Chondrocyte (in vitro differentiated cells): ENCODE measurements at places on chromosomes 16 and 17. TPM values are rescaled to one million over a fixed set of nuclear protein-coding genes. Genes with fewer than 3 reads are reported as not detected.
A peak's percentile ranks its signal among the peaks of the same experiment; 100 is the strongest.

CDH11 gene
- 936 to 1,062 TPM (median 970 TPM) in 3 replicates for total RNA-seq

DCTPP1 gene
- 25.5 to 33.8 TPM (median 26.4 TPM) in 3 replicates for total RNA-seq

SCIMP gene
- not detected in 3 replicates for total RNA-seq

CHST4 gene
- total RNA-seq = not detected in 3 replicates

CD300H gene
- total RNA-seq = not detected in 3 replicates

CLDN9 gene
- total RNA-seq = not detected in 3 replicates

TMEM235 gene
- total RNA-seq = not detected in 3 replicates

EFCAB5 gene
- 0.23 to 0.63 TPM (median 0.37 TPM) in 3 replicates for total RNA-seq

CDYL2 gene
- 2.2 to 4.1 TPM (median 3.0 TPM) in 3 replicates for total RNA-seq

KRT20 gene
- total RNA-seq = not detected in 3 replicates

CACNB1 gene
- total RNA-seq = 22.6 to 25.5 TPM (median 24.1 TPM) in 3 replicates

- DNase-seq = no peak
Measured at GRCh38 chr16:88526906-88527185, 43.4 kb upstream of the ZC3H18 start.

DNA sequence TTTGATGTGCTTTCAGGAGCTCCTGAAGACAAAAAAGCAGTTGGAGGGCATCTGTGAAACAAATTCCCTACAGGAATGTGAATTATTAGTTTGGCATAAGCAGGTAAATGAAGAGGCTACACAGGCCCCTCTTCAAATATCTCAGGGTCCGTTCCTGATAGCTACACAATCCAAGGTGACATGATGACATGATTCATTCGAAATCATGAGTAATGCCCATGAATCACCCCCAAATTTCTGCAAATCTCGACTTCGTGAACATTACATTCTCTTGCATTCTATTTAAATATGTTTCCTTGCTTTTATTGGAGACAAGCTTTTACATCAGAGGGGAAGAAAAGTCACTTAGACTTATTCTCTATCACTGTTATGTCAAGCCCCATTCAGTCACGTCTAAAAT lies 22.3 kb downstream of the GAN start:
- no peak for DNase-seq

DNA sequence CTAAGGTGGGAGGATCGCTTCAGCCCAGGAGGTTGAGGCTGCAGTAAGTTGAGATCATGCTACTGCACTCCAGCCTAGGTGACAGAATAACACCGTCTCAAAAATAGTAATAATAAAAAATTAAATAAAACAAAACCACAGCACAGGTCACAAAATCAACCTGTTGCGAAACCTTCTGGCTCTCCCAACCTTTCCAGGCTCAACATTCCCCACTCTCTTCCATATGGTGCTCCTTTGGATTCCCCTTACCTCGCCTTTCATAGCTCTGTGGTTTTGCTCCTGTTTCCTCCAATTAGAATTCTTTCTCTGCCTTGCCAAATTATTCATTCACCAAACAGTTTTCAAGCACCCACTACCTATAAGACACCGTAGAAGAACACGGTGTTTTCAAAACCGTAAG lies 4.7 kb downstream of the ZDHHC7 start:
- no peak for DNase-seq

DNA sequence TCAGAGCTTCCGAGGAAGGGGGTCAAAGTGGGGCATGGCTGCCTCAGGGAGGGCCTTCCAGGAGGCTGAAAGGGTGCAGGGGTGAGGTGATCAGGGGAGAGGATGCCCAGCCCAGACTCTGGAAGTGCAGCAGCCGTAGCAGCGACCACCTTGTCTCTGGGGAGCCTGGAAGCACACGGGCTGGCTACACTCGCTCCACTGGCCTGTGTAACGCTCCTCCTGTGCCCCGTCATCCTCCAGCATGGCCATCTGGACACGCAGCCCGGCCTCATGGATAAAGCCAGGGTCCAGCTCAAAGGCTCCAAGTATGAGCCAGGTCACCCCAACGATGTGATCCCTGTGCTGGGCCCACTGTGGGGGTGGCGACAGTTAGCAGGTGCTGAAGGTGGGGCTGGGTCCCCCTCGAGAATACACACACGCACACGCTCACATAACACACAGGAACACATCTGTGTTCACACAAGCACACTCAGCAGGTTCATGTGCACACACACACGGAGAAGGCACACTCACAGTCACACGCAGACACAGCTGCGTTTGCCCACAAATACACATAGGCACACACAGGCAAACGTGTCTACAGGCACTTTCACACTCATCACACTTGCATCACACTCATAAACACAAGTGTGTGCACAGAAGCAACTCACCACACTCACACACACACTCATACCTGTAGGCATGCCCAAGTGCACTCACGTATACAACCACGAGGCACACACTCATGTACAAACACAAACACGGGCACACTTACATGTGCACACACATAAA lies 19.3 kb downstream of the POLR3K start:
- no peak for DNase-seq

- no peak for DNase-seq
Measured at GRCh38 chr17:79824893-79825579, 14.2 kb downstream of the CBX4 start.

- DNase-seq = peak; percentile 51
Measured at GRCh38 chr17:36608280-36608679, 6.9 kb downstream of the MRM1 start.

DNA sequence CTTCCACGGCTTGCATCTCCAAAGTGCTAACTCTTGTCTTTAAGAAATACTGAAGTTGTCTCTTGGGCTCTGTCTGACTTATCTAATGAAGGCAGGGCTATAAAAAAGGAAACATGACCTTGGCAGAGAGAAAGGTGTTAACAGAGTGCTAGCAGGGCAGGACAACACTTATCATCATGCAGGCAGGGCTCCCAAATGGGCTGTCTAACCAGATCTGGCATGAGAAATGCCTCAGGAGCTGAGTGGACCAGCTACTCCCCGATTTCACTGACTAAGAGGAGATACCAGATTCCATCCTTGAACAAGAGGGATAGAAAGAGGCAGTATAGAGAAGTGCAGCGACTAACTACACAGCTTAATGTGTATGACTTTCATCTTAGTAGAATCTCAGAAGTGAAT lies 32.6 kb downstream of the PMP22 start:
- DNase-seq = no peak

DNA sequence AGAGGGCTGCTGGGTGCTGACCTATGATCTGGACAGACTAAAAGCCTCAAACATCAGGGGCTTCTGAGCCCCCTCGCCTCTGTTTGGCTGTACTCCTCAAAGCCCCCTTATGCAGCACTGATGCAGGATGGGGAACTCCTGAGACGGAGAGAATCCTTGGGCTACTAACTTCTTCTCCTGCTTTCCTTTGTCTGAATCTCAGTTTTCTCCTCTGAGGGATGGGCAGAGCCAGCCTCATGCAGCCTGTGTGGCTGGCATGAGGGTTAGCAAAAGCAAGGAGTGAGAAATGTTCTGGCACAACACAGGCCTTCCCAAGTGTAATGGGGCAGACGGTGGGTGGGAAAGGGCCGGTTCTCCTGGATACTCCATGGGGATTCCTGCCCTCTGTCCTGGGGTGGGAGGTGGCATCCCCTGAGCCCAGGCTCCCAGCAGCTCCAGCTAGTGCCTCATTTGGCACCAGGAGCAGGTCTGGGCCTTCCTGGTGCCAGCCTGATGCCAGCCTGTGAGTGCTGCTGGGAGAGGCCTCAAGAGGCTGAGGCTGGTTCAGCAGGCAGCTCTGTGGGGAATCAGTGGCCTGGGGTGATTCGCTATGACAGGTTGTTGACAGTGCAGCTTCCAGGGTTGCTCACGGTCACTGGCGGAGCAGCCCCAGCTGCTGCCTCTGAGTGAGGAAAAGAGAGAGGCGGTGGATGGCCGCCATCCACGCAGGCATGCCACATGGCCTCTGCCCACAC lies 4.0 kb upstream of the BRD7 start:
- no peak for DNase-seq

- DNase-seq = no peak
Measured at GRCh38 chr16:11225677-11226549, 30.1 kb downstream of the SOCS1 start.

DNA sequence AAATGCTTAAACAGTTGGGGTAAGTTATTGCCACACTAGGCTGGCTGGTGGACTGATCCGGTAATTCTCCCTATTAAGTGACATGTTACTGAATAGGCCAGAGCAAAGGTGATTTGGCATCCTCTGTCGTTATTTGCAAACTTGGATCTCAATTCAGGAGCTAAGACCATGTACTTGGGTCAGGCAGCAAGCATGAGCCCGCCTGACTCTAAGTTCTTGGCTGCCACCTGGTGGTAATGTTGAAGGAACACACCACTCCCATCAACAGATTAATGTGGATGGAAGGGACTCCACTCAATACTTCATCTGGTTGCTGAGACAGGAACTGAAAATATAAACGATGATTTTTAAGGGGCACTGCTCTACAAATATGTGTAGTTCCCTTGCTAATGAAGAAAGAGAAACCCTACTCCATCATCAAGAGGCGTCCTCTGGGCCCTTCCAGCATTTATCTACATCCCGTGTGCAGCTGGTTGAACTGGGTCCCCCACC lies 70.8 kb downstream of the EMP2 start:
- DNase-seq = no peak

GRCh38 chr17:81991684-81992305 lies 14.4 kb downstream of the ASPSCR1 start:
- peak; percentile 94 for DNase-seq

- no peak for DNase-seq
Measured at GRCh38 chr17:50829332-50829731, 6.1 kb upstream of the WFIKKN2 start.

DNA sequence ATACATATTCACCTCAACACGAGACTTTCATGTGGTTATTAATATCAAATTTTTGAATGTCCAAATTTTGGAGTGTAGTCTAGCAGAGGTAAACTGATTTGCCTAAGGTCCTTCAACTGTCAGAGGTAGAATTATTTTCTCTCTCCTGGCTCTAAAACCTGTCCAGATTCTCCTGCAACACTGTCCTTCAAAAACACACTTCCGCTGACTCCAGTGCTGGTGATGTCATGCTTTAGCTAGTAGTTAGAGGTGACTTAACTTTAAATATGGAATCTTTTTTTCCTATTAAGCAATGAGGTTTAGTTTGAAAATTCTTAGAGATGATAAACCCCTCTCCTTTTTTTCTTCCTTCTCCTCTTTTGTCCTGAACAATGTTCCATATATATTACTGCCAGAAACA lies 10.8 kb upstream of the CBLN1 start:
- no peak for DNase-seq
